Ovary (tissue), 10 donors: ENCODE measurements at places on chromosomes 7 and 10. TPM values are rescaled to one million over a fixed set of nuclear protein-coding genes. Genes with fewer than 3 reads are reported as not detected.

DNA sequence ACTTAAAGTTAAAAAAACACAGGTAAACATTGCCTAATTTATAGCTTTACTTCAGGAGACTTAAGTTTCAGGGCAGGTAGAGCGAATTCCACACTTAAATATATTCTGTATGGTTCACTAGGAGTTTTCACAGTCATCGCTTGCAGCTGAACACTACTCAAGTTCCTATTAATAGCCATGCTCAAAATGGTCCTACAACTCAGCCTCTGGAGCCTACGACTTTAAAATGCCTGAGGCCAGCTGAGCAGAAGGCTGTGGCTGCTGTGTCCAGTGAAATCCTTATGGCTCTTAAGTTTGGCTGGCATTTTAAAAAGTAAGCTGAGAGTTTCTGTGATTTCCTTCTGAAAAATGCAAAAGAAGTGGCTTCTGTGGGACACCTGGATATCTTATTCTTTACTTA is 105.4 kb upstream of the GLI3 start:
- no peak for DNase-seq

DNA sequence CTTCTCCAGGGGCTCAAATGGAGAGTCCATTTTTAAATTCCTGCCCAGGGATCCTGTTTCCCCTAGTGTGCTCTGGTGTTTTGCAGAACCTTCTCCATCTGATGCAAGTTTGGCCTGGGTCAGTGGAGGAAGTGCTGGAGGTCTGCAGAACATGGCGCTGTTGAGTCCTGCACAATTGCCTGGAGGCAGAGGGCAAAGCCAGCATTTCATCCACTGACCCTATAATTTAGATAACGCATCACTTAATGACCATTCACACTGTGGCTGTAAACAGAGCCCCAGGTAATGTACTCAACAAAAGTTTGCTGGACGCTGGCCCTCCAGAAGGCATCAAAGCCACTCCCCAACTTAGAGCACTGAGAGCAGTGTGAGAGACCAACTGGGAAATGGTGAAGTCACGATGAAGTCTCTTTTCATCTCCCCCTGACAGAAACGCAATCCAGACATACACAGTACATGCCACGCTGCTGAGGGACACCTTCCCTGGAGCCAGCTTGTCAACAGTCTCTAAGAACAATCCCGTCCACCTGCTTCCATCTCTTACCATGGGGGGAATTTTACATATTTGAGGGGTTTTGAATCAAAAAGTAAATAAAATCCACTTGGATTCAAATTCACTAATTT is 13.4 kb downstream of the C10orf71 start:
- no peak for DNase-seq

- no peak for DNase-seq
Observed at GRCh38 chr7:23373151-23374004, 74.2 kb downstream of the MALSU1 start.

GRCh38 chr10:33117816-33118215 is 159.8 kb upstream of the ITGB1 start:
- no peak for DNase-seq

- no peak for DNase-seq
Observed at GRCh38 chr7:111147708-111148533, 57.0 kb downstream of the LRRN3 start.

GRCh38 chr7:29488203-29488970 is 75.2 kb upstream of the PRR15 start:
- peak; percentile 39 for DNase-seq

DNA sequence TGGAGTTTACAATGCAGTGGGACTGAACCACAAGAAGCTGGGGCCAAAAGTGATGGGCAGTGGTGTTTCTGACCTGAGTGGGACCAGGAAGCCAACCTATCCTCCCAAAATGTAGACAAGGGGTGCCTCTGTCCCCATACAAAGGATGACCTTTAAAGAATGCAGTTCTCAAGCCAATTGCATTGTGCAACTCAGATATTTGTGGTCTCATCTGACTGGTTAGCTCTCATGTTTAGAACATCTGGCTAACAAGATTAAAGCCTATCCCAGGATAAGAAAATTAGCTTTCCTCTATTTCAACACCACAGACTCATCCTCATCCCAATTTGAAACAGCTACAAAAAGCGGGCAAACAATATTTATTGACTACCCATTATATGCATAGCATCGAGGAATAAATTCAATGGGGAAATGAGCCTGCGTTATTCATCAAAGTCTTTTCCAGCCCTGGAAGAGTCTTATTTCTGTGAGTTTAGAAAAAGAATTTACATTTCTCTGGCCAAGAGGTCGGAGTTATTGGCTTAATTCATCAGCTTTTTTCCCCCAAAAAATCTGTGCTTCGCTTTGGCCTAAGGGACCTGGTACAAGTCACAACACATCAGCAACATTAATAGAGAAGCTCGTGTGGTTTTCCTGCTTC is 26.7 kb downstream of the ELMO1 start:
- no peak for DNase-seq

DNA sequence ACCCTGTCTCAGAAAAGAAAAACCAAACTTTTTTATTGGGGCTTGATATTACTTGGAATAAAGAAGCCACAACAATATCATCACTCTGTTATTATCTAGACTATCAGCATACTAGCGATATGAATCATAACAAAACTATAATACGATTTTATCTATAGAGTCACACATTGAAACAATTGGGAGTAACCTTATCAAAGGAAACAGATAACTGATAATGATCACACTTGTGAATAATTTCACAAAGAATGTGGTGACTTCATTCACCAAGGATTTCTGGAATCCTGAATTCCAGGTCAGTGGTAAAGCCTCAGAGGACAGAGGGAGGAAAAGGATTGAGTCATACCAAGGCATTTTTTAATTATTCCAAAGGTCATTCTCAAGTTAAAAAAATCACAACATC is 32.1 kb upstream of the NMT2 start:
- DNase-seq: no peak

- DNase-seq: no peak
Observed at GRCh38 chr7:68043546-68043945, 1046.9 kb downstream of the TYW1 start.

DNA sequence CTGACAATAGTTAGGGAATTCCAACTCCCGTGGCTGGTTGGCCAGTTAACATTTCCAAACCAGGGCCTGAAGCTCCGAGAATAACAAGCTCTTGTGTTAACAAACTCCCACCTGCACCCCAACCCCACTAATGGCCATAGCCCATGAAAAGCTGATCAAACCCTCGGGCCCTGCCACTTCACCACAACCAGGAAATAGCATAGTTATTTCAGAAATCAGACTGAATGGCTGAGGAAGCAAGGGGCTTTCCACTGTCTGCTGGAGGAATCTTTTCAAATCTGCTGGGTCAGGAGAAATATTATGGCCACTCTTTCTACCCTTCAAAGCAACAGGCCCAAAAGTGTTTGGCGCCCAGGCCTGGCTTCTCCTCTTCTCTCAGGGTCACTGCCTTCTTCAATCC is 145.6 kb downstream of the GLCCI1 start:
- DNase-seq: no peak

DNA sequence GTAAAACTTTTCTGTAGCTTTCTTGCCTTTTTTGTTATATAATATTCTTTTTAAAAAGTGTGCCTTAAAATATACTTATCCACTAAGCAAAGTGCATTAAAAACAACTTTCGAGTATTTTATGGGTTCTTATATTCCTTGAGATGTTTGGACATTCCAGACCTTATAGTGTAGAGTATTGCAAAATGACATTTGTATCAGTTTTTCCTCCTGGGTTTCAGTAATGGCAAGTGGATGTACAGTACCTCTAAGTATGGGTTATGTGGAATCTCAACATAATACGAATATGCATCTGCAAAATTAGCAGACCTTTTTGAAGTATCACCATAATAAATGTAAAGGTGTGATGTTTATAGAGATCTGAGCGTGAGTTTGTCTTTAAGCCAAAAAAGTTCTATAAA is 2.7 kb downstream of the CDK13 start:
- DNase-seq: no peak

GRCh38 chr7:5693529-5693928 is 87.9 kb downstream of the RNF216 start:
- DNase-seq: no peak

The INMT gene
- 24.4 TPM for total RNA-seq

The BCCIP gene
- total RNA-seq: 47.6 TPM

The PLXNA4 gene
- 6.4 TPM for total RNA-seq

The LRGUK gene
- total RNA-seq: 7.0 TPM

The CYP26C1 gene
- total RNA-seq: not detected

The CFAP43 gene
- total RNA-seq: 1.5 TPM

The CTAGE6 gene
- total RNA-seq: 0.45 TPM

The HNRNPH3 gene
- total RNA-seq: 113 TPM
